ENCODE measurements at places on chromosomes 4 and X.

DNA sequence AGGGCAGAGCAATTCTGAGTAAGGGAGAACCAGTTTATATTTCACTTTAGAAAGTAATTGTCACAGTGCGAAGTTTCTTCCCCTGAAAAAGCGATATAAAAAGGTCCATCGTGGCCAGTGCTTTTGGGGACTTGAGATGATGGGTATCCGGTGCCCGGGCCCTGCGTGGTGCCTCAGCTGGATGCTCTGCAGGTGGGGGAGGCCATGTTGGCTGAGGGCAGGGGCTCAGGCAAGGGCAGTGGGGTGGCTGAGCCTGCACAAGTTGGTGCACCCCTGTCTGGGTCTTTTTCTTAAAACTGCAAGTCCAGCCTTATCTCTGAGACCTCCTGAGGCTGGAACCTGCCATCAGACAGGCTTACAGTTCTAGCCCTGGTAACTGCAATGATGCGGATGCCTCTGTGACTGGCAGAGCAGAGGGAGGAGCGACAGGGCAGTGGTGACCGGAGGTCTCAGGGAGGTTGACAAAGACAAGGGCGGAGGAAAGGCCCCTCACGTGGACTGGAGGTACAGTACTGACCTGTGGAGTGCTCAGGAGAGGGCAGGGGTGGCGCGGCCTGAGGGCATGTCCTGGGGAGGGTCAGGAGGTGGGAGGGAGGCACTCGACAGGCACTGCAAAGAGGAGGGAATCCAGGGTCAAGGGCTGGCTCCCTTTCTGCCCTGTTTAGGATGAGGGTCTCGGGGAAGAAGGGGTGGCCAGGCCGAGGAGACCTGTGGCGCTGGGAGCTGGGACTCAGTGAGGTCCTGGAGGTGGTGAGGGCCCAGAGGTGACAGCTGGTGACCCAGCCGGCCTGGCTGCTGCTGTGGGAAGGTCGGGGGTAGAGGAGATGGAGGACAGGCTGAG is 1.8 kb downstream of the RGS12 start:
- no peak for DNase-seq

DNA sequence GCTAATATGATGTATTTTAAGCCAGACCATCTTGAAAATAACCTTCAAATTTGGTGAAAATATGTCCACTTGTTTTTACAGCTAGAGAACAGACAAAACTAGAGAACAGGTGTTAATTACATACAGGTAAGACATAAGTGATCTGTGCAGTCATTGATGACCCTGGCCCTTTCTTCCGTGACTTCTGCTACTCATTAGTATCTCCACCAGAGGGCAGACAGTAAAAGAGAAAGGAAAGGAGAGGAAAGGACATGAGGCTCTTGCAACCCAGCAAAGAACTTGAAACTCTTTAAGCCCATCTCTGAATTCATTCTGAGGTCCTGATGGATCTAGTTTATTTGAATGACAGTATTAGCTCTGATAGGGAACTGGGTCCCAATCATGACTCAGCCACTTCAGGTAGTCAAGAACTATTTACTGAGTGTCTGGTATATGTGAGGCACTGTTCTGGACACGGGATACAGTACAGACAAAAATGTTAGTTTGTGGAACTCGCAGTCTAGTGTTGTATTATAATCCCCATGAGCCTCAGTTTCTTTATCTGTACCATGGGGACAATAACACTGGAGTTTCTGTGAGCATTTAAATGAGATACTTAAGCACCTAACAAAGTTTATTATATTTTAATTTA is 121.0 kb upstream of the TEX13D start:
- no peak for DNase-seq

DNA sequence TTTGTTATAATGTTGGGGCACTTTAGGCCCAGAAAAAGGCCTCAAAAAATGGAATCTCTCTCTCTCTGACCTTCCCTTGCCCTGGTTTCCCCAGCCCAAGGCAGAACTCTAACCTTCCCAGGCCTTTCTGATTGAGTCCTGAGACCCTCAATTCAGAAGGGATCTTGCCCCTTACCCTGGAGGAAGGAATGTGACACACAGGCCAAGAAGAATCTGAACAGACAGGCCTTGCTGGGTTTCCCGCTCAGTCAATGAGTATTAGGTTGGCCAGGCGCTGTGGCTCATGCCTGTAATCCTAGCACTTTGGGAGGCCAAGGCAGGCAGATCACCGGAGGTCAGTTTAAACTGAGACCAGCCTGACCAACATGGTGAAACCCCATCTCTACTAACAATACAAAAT is 27.6 kb downstream of the ELOVL6 start:
- DNase-seq: no peak

GRCh38 chr4:10066206-10066605 is 44.9 kb upstream of the SLC2A9 start:
- DNase-seq: no peak

DNA sequence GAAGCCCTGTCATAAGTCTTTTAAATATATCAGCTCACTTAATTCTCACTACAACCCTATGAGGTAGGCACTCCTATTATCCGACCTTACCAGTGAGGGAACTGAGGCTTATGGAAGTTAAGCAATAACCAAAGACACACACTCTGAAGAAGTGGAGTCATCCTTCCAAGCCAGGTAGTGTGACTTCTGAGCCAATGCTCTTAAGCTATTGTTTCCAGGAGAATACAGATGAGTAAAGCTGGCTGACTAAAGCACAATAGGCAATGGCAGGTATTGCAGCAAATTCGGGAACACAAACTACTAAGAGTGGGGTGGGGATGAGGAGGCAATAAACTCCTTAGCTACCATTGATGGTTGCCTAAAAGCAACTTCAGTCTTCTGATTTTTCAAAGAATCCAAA is 81.8 kb upstream of the KIT start:
- no peak for DNase-seq

GRCh38 chr4:183348706-183349659 is 26.8 kb upstream of the CLDN24 start:
- no peak for DNase-seq

GRCh38 chrX:124530803-124531202 is 184.4 kb downstream of the SH2D1A start:
- DNase-seq: no peak

DNA sequence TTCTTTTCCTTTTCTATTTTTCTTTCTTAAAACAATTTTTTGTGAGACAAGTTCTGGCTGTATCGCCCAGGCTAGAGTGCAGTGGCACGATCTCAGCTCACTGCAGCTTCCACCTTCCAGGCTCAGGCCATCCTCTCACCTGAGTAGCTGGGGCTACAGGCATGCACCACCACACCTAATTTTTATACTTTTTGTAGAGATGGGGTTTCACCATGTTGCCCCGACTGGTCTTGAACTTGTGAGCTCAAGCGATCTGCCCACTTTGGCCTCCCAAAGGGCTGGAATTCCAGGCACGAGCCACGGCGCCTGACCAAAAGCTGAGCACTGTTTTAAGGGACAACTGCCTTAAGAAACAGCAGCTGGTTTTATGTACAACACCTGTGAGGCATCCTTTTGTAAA is 9.3 kb upstream of the NAT8L start:
- no peak for DNase-seq

- DNase-seq: no peak
Measured at GRCh38 chr4:123747016-123747415, 350.4 kb downstream of the SPRY1 start.

DNA sequence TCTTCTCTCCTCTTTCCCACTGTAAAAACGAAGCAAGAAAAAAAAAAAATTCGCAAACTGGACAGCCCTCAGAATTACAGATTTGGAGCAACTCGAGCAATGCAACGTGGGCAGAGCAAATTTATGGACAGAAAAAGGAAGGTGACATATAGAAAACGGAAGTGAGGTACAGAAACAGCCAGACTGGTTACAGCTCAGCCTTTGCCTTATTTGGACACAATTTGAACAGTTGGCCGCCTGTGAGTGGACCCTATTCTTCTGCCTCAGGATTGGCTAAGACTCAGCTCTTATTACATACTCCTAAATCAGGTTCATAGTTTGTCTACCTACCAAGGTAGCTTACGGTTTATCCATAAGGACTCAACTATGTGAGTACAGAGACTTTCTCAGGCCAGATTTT is 98.8 kb downstream of the SOWAHB start:
- DNase-seq: no peak

DNA sequence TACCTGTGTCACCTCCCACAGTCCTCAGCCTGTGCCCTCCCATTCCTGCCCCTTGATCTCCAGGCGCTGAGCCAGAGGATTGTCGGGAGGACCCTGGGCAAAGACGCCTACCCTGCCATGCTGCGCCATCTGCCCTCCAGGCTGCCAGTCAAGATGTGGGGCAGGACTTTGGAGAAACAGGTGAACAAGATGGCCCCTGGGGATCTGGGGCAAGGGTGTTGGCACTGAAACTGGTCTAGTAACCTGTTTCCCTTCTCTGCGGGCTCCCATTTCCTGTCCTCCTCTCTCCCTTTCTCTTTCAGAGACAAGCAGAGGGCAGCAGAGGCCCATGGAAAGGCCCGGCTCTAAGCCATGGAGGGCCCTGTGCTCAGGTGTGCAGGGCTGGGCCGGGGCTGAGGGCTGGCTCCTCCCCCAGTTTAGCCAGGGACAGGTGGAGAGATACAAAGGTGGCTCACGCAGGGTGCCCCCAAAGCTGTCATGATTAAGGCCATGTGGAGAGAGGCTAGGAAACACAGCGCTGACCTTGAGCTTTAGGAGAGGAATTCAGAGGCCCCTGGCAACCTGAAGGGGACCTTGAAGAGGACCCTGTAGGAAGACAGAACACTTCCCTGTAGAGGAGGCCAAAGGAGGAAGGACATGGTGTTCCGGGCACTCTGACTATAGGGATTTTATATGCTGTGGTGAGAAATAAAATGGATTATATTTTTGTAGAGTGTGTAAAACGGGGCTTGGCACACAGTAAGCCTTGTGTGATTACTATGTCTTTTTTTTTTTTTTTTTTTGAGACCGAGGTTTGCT is at the start of gene GLOD5:
Gene GLOD5, plus strand, starts transcription at position 74 of the 798 bp plus-strand sequence. Its CDS starts 44 bp downstream, at position 118.
- DNase-seq: peak; percentile 1

DNA sequence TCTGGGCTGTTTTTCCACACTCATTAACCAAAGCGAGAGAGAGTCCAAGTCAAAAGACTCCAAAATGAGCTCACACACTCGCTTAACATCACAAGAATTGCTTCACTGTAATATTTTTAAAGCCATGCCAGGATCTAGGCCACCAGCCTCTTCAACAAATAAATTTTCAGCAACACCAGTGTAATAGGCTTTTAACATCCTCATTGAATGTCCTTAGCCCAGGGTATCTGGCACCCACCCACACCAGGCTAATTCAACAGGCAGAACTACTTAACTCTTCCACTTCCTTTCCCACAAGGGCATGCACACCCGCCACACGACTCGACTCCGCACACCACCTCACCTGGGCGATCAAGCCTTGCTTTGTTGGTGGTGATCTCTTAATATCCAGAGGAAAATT is 34.2 kb downstream of the FAT1 start:
- no peak for DNase-seq

DNA sequence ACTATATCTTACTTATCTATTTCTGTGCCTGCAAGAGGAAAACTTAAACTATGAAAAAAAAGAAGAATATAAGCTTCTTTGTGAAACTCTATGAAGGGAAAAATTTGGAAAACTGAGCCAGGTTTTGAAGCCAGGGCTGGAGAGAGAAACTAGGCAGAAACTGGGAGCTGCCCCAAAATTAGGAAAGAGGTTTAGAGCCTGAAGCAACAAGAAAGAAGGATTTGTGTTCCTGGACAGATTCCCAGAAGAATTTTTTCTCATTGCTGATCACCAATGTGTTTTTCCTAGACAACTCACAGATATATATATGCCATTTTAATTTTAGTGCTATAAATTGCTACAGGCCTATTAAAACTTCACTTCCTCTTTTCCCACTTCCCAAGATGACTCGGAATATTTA is 245.0 kb upstream of the GEMIN8 start:
- no peak for DNase-seq

GRCh38 chr4:41364876-41365275 is 108.1 kb downstream of the UCHL1 start:
- no peak for DNase-seq

GRCh38 chrX:13149702-13150350 is 105.4 kb upstream of the FAM9C start:
- DNase-seq: no peak

- DNase-seq: no peak
Measured at GRCh38 chr4:89109841-89110540, 1.3 kb upstream of the TIGD2 start.

- no peak for DNase-seq
Measured at GRCh38 chrX:150446151-150446550, 83.0 kb downstream of the MAMLD1 start.

DNA sequence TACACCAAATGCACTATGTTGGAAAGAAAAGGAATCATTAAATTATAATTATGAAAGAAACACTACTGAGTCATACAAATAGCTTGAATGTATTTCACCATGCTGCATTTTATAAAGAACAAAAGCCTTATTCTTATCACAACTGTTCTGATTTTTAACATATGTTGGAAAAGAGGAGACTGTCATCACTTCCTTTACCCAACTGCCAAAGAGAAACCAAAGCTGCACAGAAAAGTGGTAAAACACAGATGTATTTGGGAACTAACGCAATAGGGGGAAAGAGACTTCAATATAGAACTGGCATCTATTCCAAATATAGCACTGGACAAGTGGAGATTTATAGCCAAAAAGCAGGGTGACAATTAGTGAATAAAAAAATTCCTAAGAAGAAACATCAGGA is 181.0 kb downstream of the SPANXN3 start:
- DNase-seq: no peak

- no peak for DNase-seq
Measured at GRCh38 chr4:89284828-89285227, 22.8 kb downstream of the GPRIN3 start.

- DNase-seq: no peak
Measured at GRCh38 chr4:77446601-77447000, 159.0 kb upstream of the CXCL13 start.

DNA sequence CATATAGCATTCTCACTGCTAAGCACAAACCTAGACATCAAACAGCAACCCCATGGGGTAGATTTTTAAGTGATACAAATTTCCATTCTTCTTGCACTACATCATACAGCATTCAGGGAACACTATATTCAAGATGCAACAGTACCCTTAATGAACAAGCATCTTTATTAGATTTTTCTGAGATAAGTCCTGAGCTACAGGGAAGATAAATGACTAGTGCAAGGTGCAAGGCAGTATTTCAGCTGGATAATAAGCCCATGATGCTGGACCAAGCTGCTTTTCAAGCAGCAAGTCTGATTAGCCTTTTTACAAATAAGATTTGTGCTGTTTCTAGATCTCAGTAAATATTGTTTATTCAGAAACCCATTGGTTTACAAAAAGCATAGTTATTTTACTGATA is 192.6 kb upstream of the ATOH1 start:
- no peak for DNase-seq

GRCh38 chr4:102427371-102427998 is 73.7 kb upstream of the NFKB1 start:
- DNase-seq: no peak

- no peak for DNase-seq
Measured at GRCh38 chr4:89069481-89069880, 12.5 kb upstream of the FAM13A start.

GRCh38 chrX:51743179-51743957 is at the start of gene GSPT2:
TSS of gene GSPT2 (plus strand) at chrX:51743442. CDS start at chrX:51743627, 185 bp downstream.
- DNase-seq: peak; percentile 30

GRCh38 chrX:13906093-13906492 is 89.2 kb upstream of the GPM6B start:
- no peak for DNase-seq

Data from NCI-H1930 (cell line).